Left ventricle myocardium inferior (tissue), 1 donor: ENCODE measurements at places on chromosomes 5 and 9. TPM values are rescaled to one million over a fixed set of nuclear protein-coding genes. Genes with fewer than 3 reads are reported as not detected.

GRCh38 chr5:179852993-179853547, 5.5 kb downstream of the MRNIP start:
- no peak for DNase-seq

DNA sequence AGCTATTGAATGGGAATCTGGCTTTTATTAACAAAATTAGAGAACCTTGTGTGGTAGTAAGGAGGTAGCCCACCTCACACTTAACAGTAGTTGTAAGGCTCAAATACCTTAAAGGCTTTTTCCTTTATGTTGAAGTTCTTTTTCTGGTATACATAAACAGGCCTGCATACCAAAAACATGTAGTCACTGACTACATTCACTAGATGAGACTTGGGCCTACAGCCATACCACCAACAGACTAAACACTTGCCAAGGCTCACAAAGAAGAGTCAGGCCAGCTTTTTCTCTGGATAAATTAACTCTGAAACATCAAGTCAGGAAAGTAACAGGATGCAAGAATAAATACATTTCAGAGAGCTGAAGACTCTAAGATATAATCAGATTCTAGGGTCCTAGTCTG, 78.6 kb upstream of the MPDZ start:
- no peak for DNase-seq

DNA sequence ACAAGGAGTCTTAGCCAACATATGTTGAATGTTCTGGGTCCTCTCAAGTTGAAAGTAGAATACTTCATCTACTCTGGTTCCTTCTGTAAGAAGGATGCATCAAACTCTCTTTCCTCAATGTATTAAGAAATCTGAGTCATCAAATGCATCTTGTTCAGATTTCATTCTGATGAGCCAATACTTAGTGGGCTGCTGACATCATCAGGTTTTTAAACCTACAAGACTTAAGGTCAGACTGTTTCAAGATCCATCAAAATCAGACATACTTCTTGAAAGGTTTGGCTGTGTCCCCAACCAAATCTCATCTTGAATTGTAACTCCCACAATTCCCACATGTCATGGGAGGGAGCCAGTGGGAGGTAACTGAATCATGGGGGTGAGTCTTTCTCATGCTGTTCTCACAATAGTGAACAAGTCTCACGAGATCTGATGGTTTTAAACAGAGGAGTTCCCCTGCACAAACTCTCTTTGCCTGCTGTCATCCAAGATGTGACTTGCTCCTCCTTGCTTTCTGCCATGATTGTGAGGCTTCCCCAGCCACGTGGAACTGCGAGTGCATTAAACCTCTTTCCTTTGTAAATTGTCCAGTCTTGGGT, 168.8 kb downstream of the RAPGEF6 start:
- DNase-seq: no peak

Gene ERBIN
- total RNA-seq: 38.0 TPM

Gene LHX3
- not detected for total RNA-seq

Gene PCDHGA9
- 3.9 TPM for total RNA-seq

Gene PCDHGA3
- total RNA-seq: 12.2 TPM
